ENCODE measurements at places on chromosomes 16 and 17.

DNA sequence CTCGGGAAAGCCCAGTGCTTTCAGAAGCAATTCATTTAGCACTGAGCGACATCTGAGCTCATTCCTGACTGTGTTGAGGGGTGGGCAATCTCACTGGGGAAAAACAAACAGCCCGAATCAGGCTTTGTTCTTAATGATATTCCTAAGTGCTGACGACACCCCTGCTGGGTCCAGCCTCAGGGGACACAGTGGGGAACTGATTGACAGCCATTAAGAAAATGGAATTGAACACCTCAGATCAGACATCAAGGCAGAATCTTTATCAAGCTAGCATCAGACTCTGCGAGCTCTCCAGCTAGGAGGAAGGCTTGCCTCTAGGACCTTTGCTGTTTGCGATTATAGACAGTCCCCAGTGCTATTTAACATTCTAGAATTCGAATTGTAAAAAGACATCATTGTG lies 22.5 kb upstream of the LYRM9 start:
- no peak for DNase-seq

GRCh38 chr17:61967729-61968128 lies 39.9 kb upstream of the INTS2 start:
- DNase-seq = no peak

GRCh38 chr16:19068237-19068815 lies 912 bp downstream of the COQ7 start:
- DNase-seq = no peak

GRCh38 chr16:83807710-83808572 lies at the start of gene HSBP1:
Gene HSBP1, plus strand, starts transcription at chr16:83807978. Its CDS starts 99 bp downstream, at chr16:83808077.
- peak; percentile 92 for DNase-seq

GRCh38 chr17:81400996-81401722 lies 5.9 kb downstream of the BAHCC1 start:
- DNase-seq = no peak

- no peak for DNase-seq
These were observed 780.5 kb upstream of the GOT2 start for GRCh38 chr16:59514651-59515050.

- DNase-seq = no peak
These were observed 62.9 kb downstream of the MAP2K6 start for GRCh38 chr17:69477204-69477902.

DNA sequence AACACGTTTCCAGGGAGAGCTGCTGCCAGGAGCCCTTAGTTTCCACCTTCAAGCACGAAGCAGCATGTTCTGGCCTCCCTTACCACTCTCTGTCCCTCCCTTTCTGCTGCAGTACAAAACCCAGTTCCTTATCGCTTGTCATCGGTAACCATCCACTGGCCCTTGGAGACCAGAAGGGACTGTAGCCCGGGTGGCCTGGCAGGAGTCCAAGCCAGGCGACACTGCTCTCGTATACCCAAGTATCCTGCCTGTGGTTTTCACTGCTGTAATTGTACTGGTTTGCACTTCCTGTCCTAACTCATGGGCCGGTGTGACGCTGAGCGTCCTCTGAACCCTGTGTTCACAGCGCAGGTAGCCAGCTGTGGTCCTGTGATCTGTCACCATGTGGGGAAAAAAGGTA lies 81.1 kb downstream of the MAF start:
- no peak for DNase-seq

DNA sequence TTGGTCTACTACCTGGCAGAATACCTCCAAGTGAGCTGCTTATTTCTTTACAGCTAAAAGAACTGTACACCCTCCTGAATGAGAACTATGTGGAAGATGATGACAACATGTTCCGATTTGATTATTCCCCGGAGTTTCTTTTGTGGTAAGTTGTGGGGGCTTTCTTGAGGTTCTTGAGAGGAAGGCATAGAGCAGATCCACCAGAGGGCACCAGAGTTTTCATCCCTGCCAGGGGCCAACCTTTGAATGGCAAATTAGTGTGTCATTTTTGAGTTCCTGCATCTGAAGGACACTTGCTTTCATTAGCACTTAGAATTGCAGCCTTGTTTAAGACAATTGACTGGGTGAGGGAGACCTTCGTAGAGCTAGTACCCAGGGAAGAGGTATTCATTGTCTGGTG lies 35.0 kb downstream of the NMT1 start:
- DNase-seq = no peak

- DNase-seq = no peak
These were observed 35.0 kb downstream of the GPT2 start for GRCh38 chr16:46918905-46919792.

DNA sequence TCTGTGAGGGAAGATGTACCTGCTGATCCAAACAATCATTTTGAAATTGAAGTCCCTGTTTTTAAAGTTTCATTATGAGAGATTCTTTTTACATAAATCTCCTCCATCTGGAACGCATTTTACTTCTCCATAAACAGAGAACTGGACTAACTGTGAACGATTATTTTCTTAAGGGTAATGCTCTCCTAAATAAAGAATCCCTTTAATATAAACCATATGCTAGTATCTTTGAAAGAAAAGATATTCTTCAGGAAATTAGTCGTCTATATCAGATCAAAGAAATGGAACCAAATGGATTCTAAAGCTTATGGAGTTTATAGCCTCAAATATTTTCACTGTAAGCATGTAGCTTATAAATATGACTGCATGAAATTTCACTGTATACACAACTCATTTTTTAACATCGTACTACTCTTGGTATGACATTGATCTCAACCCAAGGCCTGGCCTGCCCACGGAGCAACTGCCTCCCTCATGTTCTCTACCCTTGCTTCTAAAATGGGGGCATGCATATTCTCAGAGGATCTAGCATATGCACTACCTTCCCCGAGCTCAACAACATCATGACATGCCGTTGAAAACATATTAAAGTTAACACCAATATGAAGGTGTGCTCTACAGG lies 66.4 kb downstream of the MYH10 start:
- no peak for DNase-seq

GRCh38 chr17:31788571-31788946 lies 70.5 kb downstream of the COPRS start:
- DNase-seq = no peak

GRCh38 chr17:32136856-32137255 lies 5.4 kb upstream of the RHOT1 start:
- DNase-seq = no peak

DNA sequence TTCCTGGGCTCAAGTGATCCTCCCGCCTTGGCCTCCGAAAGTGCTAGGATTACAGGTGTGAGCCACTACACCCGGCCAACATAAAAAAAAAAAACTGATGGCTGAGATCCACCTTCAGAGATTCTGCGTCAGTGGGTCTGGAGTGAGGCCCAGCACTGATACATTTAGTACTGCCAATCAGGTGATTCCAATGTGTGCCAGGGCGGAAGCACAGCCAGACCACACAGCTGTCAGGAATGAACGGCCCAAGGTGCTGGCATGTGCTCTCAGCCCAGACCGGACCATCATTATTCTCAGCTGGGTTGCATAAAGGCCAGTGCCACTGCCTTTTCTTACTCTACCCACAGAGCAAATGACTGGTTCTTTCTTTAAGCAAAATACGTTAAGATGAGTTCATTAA lies 1.2 kb upstream of the BCO1 start:
- no peak for DNase-seq

- DNase-seq = no peak
These were observed 189.4 kb downstream of the WWOX start for GRCh38 chr16:78288888-78289287.

- DNase-seq = no peak
These were observed 95.7 kb upstream of the SOX9 start for GRCh38 chr17:72025113-72025512.

- no peak for DNase-seq
These were observed 742 bp upstream of the SLC9A5 start for GRCh38 chr16:67248073-67248400.

DNA sequence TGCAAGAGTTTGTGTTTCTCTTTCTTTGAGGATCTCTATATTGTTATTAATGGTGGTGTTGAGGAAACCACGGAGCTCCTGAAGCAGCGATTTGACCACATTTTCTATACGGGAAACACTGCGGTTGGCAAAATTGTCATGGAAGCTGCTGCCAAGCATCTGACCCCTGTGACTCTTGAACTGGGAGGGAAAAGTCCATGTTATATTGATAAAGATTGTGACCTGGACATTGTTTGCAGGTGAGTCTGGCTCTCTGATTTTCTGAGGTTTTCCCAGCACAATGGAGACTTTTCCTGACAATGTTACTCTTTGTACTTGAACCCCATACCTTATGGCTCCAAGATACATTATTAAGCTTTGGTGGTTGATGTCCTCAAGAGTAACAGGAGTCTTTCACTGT lies 7.8 kb downstream of the ALDH3A2 start:
- no peak for DNase-seq

DNA sequence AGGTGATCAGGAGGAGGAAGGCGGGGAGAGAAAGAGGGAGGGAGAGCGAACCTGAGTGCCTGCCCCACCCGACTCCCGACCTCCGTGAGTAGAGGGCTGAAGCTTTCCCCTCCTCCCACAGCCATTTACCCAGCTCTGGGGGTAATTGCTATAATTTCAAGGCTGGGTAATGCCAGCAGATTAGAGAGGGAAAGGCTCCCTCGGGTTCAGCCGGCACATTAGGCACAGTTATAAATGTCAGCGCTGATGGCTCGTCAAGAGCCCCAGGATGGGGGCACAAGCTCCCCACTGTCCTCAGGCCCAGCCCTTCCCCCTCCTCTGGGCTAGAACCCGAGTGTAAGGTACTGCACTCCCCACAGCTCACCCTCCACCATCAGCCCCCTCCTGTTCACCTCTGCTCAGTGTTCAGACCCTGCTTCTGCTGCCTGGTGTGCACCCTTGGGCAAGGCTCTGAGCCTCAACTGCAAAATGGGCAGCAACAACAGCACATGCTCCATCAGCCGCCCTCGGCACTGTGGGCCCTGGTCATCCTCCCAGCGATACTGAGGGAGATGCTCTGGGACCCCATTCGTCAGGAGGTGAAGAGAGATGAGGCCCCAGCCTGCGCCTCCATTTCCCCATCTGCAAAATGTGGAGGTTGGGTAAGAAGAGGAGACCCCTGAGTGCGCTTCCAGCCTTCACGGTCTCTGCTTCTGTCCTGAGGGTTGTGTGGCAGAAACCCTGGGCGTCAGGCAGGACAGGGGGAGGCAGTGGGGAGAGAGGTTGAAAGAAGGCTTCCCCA lies 77.2 kb downstream of the NT5M start:
- DNase-seq = no peak

- no peak for DNase-seq
These were observed 308.4 kb downstream of the ZFHX3 start for GRCh38 chr16:72739577-72739976.

DNA sequence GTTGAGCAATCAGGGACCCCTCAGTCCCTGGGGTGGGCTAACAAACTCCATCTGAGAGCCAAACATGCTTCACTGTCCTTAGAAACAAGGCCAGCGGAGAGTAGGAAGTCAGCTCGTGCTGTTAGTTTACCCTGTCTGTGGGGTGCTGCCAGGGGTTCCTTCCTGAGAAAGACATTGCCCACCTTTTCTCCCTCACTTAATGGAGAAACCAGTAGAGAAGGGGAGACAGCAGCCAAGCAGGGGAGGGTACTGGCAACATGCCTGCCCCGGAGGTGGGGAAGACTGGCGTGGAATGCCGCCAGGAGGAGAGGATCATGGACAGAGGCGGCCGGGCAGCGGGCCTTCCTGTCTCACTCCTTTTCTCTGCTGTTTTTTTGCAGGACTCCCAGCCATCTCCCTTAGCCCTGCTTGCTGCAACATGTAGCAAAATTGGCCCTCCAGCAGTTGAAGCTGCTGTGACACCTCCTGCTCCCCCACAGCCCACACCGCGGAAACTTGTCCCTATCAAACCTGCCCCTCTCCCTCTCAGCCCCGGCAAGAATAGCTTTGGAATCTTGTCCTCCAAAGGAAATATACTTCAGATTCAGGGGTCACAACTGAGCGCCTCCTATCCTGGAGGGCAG lies 19.9 kb downstream of the SP2 start:
- no peak for DNase-seq

DNA sequence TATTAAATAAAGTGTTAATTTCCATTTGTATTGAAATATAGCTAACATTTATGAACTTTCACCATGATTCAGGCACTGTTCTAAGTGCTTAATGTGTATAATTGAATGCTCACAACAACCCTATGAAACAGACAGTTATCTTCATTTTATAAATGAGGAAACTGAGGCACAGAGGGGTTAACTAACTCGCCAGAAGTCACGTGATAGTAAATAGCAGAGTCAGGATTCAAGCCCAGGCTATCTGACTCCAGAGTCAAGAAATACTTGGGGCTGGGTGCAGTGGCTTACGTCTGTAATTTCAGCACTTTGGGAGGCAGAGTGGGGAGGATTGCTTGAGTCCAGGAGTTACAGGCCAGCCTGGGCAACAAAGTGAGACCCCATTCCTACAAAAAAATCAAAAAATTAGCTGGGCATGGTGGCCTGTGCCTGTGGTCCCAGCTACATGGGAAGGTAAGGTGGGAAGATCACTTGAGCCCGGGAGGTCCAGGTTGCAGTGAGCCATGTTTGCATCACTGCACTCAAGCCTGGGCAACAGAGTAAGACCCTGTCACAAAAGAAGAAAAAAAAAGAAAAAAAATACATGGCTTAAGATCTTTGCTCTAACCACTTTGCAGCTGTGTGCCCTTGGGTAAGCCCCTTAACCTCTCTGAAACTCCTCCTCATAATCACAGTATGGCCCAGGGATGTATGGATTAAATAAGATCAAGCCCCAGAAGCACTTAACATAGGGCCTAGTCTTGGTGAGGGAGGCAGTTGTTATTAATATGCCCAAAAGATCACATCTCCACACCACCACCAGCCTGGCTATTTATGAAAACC lies 29.0 kb downstream of the WSB1 start:
- DNase-seq = no peak

Data from activated T-cell treated with anti-CD3 and anti-CD28 coated beads for 1 hour (primary cell).